Stimulated activated CD4-positive, alpha-beta T cell treated with anti-CD3 and anti-CD28 coated beads, TNF-alpha, amount 100 ng/mL, for 1 hour (primary cell): ENCODE measurements at places on chromosomes 6 and 20.

- DNase-seq, result no peak
These were observed 28.3 kb downstream of the SLC2A4RG start for GRCh38 chr20:63767886-63768285.

DNA sequence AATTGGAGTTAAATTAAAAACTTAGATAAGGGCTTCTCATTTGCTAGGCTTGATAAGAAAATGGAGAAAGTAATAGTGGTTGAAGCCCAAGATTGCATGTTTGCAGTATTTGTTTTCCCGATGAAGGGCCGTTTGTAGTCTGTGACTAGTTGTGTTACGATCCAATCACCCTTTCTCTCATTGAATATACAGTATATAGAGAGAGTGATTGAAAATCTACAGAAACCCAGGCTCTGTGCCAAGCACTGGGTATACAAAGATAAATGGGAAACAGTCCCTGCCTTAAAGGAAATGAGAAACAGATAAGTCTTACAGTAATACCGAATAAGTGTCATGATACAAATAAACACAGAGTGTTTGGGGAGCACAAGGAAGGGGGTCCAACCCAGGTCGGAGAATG lies 55.2 kb upstream of the CDKAL1 start:
- DNase-seq, result no peak

- no peak for DNase-seq
These were observed 708.8 kb downstream of the EYS start for GRCh38 chr6:64998204-64998603.

DNA sequence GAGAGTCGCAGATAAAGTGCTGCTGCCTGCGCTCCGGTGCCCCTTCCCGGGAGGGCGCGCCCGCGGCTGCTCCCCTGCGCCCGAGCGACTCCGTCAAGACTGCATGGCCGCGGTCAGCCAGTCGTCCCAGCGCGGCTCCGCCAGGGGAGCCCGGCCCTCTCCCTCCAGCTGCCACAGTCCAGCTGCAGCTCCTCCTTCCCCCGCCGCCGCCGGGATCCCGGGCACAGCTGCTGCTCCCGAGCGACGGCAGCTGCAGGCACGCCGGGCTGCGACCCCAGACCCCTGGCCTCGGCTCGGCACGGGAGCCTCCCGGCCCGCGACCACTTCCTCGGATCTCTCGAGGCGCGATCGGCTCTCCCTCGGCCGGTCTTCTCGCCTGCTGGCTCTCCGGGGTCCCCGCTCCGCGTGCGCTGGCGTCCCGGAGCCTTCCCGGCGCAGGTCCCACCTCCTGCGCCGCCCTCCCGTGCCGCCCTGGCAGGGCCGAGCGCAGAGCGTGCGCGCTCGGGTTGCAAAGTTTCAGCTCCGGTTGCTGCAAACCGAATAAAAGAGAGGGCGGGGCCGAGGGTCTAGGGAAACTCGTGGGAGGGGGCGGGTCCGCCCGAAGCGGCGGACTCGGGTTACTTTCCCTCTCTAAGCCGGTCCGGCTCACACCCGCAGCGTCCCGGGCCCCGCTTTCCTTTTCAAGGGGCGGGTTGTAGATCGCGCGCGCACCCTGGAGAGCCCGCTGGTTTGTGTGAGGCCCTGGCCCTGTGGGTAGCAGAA lies at the start of gene CNKSR3:
TSS of gene CNKSR3 (minus strand) at position 542 of the 762 bp plus-strand sequence. CDS start 571 bp downstream, outside the sequence.
- DNase-seq, result no peak

DNA sequence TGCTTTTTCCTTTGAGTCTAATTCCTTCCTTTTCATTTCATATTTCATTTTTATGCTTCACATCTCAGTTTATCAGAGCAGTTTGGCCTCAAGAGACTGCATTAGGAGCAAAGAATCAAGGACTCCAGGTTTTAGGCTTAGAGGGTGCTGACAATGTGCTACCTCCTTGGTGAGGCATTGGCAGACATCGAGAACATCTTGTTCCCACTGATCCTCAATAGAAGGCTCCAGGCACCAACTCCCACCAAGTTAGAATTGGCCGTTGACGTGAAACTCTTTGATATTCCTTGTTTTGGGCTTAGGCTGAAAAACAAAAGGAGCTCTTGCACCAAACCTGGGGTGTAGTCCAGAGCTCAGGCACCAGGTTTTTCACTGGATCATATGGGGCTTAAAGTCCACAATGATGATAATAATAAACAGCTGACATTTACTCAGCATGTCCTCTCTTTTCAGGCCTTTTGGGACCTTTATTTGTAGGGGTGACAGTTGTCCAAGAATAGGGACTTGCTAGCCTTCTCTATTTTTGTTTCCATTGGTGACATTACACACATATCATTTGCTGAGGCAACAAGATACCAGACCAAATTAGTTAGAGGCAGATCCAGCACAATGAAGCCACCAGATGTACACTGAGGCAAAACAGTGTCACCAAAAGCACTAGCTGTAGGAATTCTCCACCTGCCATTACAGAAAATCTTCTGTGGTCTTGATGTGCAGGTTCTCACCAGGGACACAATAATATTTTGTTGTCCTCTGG lies 81.0 kb upstream of the ENPP5 start:
- DNase-seq, result no peak

GRCh38 chr6:70107852-70108629 lies 194.8 kb downstream of the COL9A1 start:
- DNase-seq, result no peak

- DNase-seq, result no peak
These were observed 98.3 kb downstream of the SIM1 start for GRCh38 chr6:100366419-100366818.

GRCh38 chr20:10671221-10671918 lies 2.4 kb downstream of the JAG1 start:
- no peak for DNase-seq

GRCh38 chr20:39623584-39624234 lies 661.6 kb downstream of the DHX35 start:
- DNase-seq, result no peak

DNA sequence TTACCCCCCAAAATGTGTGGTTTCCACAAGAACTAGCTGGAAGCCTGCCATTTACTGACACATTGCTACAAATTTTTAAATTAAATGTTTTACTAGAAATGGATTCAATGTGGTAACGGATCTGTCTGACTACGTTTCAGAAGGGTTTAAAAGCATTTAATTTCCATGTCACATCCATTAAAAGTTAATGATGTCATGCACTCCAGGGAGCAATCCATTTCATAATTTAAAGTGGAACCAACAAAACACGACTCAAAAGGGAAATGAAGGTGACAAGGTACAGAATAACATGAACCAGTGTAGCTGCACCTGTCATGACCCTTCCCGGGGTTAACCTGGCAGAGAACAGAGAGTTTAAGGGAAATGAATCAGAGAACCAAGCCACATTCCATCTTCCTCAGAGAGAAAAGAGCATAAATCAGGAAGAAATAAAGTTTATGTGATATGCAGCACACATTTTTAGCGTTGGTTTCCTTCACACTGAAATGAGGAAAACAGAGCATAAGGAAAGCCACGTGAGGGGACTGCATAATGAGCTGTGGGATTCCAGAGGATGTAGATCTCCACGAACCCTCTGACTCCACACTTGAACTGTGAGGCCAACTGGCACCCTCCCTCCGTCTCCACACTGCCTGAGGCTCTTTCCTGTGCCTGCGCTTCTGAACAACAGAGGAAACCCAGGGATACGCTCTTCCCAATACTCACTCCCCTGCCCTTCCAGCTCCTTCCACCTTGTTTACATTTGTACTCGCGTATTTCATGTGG lies 170.3 kb upstream of the AHI1 start:
- DNase-seq, result no peak

GRCh38 chr20:15107931-15108330 lies 770.5 kb upstream of the FLRT3 start:
- no peak for DNase-seq

GRCh38 chr6:70456735-70457134 lies 43.4 kb downstream of the FAM135A start:
- DNase-seq, result no peak

- DNase-seq, result no peak
These were observed 11.0 kb upstream of the ENPP4 start for GRCh38 chr6:46118836-46119235.

GRCh38 chr6:44064089-44064947 lies 62.9 kb downstream of the MRPL14 start:
- DNase-seq, result no peak

DNA sequence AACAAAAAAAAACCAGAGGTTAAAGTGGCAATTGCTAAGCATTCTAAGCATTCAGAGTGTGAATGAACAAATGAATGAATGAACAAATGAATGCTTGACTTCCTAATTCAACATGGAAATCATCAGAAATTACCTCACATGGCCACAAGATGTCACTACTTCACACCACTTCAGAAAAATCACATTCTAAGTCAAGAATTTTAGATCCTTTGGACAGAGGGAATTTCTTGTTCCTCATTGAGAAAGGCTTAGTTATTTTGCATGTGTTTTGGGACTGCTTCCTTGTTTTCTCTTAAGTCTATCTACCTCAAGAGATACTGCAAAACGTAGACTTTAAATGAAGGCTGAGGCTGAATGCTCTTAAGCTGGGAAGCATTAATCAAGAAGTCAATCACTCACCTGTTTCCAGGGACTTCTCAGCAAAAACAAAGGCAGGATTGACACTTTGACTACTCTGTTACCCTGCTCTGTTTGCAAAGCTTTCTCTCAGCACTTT lies 120.2 kb downstream of the MBOAT1 start:
- no peak for DNase-seq

GRCh38 chr6:84182001-84182400 lies 45.4 kb downstream of the CEP162 start:
- DNase-seq, result no peak

GRCh38 chr6:43739642-43740091 lies 30.3 kb upstream of the VEGFA start:
- DNase-seq, result no peak

DNA sequence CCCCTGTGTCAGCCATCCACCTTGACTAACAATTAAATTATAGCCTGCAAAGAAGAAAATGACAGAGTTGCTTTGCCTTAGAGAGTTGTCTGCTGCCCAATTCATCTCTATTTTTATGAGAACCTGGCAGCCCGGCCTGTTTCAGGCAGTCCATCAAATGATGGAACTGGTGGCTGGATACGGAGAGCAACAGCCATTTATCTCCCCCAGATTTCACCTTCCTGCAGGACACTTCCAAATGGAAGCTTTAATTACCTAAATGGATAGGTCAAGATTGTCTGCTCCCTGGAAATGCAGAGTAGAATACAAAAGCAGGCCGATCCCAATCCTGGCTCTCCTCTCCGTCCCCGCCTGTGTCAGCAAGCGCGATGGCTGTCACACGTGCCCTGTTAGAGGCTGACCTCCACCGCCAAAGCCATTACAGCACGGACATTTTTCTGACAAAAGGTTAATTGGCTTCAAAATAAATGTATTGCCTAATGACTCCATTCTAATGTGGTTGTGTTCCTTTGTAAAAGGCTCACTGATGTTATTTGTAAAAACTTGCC lies 86.7 kb downstream of the PACRG start:
- DNase-seq, result no peak

DNA sequence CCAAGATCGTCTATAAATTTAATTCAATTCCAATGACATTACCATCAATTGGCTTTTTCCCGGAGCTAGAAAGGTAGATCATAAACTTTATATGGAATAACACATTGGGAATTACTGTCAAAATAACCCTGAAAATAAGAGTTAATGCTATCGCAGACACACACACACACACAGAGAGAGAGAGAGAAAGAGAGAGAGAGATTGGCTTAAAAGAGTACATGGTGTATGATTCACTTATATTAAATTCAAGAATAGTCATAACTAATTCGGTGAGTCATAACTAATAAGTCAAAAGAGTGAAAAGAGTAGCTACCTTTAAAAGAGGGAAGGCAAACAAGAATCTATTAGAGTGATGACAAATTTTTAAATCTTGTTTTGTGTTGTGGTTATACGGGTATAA lies 425.5 kb downstream of the TBC1D32 start:
- DNase-seq, result no peak

DNA sequence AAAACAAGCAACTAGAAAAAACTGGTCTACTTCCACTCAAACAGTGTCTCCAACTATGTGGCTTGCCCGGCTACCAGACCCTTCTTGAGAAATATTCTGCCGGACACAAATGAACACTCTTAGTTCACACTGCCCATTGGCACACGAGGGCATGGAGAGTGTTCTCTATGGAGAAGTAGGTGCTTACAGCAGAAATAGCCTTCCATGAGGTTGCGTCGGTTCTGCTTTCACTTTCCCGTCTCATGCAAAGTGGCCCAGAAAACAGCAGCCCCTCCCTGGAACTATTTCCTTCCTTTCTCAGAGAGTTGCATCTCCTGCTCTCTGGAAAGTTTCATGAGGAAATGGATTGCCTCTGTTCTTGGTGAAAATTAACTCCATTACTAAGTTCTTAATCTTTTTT lies 9.5 kb upstream of the HLA-DOA start:
- DNase-seq, result no peak

- no peak for DNase-seq
These were observed 27.1 kb upstream of the SYNCRIP start for GRCh38 chr6:85669735-85670194.

GRCh38 chr6:124956018-124956417 lies 6.2 kb upstream of the RNF217 start:
- no peak for DNase-seq

DNA sequence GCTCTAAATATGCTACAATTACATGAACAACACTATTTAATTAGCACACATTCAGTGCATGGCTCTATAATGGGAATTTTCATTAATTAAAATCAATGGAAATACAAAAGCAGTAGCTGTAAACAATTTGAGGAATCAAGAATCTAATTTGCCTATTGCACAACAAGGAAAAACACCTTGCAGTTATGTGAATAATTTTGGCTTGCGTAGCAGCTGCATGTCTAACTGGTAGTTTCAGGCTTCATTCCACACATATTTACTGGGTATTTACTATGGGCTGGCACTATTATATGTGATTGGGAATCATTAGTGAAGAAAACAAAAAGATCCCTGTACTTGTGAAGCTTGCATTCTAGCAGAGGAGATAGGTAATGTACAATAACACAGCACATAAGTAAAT lies 26.4 kb downstream of the KIF6 start:
- no peak for DNase-seq

GRCh38 chr20:25126204-25127029 lies 44.5 kb upstream of the VSX1 start:
- DNase-seq, result no peak

- no peak for DNase-seq
These were observed 43.4 kb downstream of the PLCG1 start for GRCh38 chr20:41180599-41181333.

- no peak for DNase-seq
These were observed 55.1 kb downstream of the SAMD3 start for GRCh38 chr6:130167655-130168054.
